Coronary artery (tissue), 2 donors: ENCODE measurements at places on chromosomes 7 and 10.

GRCh38 chr7:30312178-30312577 lies 27.8 kb downstream of the ZNRF2 start:
- DNase-seq = no peak

DNA sequence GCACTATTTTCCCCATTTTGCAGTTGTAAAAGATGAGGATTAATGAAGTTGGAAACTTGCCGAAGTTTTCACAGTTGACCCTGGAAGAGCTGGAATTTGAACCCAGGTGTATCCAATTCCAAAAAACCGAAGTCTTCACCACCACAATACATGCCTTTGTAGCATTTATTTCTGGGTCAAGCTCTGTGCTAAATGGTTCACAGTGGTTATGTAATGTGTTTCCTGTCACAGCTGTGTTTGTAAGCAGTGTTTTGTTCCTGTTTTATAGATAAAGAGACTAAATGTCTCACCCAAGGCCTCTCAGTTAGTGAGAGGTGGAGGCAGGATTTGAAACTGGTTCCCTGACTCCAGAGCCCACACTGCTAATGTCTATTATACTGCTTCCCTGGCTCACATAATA lies 17.6 kb downstream of the SFTPA2 start:
- DNase-seq = no peak

DNA sequence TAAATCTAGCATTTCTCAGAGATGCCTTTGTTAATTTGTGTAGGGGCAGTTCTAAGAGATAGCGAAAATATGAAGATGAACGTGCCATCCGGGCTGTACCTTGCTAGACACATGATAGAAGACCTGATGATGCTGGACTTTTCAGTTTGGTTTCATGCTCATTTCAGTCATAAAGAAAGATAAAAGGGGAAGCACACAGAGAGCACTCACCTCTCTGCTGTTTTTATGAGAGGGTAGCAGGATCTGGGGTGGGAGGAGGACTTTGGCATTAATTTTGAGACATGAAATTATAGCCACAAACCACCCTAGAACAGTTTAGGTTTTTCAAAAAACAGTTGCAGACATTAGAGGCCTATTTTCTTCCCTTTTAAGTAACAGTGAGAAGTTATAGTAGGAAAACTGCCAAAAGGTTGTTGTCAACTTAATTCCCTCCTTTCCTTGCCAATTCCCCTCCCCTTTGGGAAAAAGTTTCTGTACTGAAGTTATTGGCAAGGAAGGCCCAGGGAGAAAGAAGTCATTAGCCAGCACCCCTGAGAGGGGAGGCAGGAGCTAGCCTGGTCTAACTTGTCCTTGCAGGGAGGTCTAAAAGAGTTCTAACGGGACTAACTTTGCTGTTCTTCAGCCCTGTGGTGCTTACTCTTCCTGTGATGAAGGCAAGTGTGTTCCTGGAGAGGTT lies 2.6 kb downstream of the ST7 start:
- DNase-seq = no peak

- DNase-seq = no peak
Observed at GRCh38 chr7:82164813-82165212, 278.8 kb downstream of the CACNA2D1 start.

- DNase-seq = no peak
Observed at GRCh38 chr10:15451137-15452094, 80.3 kb upstream of the FAM171A1 start.

DNA sequence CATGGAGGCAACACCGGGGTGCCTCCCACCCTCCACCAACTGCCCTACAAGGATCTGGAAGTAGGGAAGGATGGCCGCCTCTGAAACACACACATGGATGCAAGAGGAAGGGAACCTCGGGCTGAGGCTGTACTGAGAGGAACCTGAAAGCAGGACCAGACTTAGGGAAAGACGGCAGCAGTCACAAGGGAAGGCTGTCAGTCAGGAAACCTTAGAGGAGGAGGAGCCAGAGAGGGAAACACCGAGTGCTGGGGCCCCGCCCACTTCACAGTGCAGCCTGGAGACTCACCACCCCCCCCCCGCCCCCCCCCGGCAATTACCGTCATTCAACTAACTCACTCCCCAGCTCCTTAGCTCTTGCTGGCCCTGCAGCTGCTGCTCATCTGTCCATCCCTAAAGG lies 2.5 kb downstream of the CYREN start:
- no peak for DNase-seq

GRCh38 chr7:87038993-87039690 lies 20.3 kb downstream of the ELAPOR2 start:
- DNase-seq = no peak

DNA sequence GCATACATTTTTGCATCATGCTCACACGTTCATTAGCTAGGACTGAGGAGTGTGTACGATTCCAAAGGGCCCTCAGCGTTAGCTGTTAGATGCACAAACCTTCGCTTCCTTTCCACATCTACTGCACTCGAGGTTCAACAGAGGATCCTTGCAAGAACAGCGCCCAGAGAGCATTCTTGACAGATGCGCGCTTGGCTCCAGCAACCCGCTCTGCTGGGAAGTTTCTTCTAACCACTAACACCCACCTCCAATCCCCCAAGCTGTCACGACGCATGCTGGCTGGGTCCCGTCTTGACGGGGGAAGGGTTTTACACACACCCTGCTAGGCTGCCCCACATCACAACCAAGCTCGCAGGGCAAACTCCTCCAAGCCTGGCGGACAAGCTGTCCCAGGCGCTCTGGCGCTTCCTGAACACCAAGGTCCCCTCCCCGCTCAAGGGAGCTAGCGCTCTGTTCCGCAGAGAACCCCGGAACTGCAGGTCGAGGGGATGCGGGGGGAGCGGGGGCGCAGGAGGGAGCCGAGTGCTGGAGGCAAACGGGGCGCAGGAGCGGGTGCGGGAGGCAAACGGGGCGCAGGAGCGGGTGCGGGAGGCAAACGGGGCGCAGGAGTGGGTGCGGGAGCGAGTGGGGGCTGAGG lies 653 bp upstream of the ADRB1 start:
- DNase-seq = no peak

GRCh38 chr7:32191305-32191704 lies 121.1 kb upstream of the PDE1C start:
- DNase-seq = no peak

DNA sequence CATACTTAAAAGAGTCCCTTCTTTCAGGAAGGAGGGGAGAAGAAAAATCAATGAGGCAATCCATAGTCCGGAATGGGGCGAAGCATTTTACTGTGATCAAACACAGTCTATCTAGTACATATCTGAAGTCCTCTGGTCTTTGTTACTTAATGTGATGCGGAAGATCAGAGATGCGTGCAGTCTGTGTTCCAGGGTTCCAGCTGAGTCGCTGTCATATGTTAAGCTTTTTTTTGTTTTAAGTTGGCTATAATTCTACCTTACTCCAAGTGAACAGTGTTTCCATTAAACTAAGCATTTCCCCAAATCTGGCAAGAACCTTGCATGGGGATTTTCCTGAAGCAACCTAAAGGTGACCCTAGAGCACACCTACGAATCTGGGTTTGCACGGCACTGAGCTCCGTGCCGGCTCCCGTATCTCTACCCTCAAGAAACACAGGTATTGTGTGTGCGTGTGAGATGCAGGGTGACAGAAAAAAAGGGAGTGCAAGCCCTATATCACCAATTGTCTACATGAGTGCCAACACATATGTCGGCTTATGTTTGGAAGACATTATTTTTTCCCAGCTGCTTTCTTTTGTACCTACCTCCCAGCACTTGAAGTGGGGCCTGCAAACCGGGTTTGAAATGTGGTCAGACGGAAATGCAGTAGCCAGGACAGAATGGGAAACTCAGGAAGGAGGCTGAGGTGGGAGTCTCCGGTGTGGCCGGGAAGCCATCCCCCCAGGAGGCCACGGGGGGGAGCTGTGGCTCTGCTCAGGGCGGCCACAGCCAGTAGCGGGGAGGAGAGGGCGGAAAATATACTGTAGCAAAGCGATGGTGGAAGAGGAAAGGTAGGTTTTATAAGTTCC lies 435.8 kb upstream of the MGMT start:
- no peak for DNase-seq

- no peak for DNase-seq
Observed at GRCh38 chr10:112741830-112742402, 208.1 kb upstream of the TCF7L2 start.

DNA sequence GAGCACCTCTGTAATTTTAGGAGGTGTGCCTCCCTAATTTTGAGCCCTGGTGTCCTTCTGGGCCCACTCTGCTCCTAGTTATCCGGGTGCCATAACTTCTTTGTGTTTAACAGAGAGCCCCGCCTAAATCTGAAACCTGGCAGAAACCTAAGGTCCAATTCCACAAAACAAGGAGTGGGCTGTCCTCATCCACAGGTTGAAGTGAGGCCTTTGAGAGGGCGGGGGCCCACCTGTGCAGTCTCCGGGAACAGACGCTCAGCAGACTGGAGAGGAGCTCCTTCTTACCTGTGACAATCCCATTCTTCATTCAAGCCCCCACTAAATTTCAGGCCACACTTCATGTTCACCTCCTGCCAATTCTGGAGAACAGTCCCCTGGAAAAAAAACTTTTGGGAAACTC lies 10.9 kb downstream of the TMEM72 start:
- peak; percentile 54 for DNase-seq

GRCh38 chr7:12643644-12644043 lies 43.8 kb upstream of the ARL4A start:
- DNase-seq = no peak

DNA sequence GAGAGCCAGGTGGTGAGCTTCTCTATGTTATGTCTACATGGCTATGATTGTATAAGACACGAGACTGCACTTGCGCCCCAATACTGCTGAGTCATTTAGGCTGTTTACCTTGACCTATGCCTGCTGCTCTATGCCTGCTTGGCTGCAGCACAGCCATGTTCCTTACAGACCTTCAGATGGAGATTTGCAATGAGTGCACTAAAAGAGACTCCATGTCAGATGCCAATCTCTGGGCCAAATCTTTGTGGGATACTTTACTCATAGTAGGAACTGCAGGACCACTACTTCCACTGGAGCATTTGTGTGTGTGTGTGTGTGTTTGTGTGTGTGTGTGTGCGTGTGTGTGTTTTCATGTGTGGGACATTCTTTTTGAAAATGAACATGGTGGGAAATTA lies 50.0 kb upstream of the KMT2E start:
- no peak for DNase-seq

- no peak for DNase-seq
Observed at GRCh38 chr10:113247050-113247449, 297.0 kb downstream of the TCF7L2 start.

GRCh38 chr7:25311346-25311745 lies 83.1 kb upstream of the NPVF start:
- DNase-seq = no peak

GRCh38 chr10:26717476-26717875 lies 20.0 kb downstream of the PDSS1 start:
- no peak for DNase-seq

DNA sequence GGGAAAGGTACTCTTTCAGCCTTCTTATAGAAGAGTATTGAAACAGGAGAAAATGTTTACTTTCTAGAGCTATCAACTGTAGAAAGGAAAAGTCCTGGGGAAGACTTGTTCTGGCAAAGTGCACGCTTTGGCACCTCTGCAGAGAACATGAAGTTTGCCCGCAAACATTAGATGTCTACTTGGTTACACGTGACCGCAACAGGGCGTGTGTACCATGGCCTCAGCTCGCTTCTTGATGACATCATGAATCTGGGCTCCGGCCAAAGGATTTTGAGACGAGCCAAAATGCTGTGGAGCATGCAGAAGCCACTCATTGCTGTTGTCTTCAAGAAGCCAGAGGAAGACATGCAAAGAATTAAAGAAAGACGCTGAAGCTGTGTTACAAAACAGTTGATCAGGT lies 8.6 kb upstream of the TAS2R60 start:
- DNase-seq = no peak

DNA sequence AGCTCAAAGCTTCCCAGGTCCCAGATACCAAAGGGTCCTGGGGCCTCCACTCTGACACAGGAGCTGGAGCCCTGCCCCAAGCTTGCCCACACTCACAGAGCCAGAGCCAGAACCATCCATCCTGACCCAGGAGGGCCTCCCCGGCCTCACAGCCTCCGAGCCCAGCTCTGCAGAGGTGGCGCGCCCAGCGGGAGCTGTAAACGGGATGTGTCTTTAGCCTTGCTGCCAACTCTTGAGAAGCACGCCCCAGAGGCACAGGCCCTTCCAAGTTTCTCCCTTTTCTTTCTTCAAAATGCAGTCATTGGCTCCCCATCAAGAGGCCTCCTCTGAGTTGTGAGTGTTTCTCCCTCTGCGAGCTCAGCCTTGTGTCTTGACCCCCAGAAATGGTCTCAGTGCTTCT lies 75.0 kb downstream of the PDGFA start:
- no peak for DNase-seq

DNA sequence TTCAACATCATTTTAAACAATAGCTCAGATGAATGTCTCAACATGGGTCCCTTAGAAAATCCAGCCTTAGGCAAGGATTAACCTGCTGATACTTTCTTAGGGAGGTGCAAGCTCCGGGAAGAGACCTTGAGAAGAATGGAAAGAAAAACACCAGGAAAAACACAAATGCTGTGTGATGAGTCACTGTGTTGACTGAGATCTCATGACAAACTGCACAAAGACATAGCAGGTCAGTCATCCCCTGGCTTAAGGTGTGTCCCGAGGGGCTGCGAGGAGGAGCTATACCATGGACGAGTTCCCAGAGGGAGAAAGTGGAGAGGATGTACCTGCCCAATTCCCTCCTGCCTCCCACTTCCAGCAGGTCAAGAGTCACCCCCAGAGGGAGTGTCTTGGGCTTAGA lies 98.0 kb downstream of the TEX36 start:
- DNase-seq = no peak

GRCh38 chr10:6320320-6321010 lies 117.7 kb downstream of the PFKFB3 start:
- no peak for DNase-seq

DNA sequence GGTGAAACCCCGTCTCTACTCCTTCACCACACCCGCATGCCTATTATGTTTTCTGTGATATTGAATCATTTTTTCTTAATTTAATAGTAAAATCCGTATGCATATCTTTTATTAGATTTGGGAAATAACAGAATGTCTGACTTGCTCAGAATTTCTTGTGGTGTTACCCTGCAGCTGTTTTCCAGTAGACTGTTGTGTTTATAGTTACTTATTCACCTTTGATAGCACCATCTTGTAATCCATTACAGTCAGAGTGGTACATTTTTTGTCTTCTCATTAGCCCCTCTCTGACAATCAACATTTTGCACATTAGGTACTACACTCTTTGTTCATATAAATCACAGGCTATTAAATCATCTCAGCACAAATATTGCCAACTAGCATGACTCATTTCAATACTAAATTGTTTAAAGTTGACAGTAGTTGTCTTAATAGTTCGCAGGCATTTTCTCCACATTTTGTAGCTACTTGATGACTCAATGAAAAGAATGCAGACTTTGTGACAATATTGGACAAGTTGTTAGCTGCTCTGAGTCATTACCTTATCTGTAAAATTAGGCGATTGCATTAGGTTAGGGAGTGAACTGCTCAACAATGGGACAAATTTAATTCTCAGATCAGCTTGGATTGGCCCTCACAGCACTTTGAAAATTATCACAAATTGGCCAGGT lies 17.8 kb upstream of the SLC16A12 start:
- no peak for DNase-seq

GRCh38 chr7:127955051-127955531 lies 76.1 kb downstream of the LRRC4 start:
- DNase-seq = no peak

- DNase-seq = no peak
Observed at GRCh38 chr7:41928781-41929180, 225.9 kb upstream of the INHBA start.
